ENCODE measurements at places on chromosomes 5 and 9. TPM values are rescaled to one million over a fixed set of nuclear protein-coding genes. Genes with fewer than 3 reads are reported as not detected.

DNA sequence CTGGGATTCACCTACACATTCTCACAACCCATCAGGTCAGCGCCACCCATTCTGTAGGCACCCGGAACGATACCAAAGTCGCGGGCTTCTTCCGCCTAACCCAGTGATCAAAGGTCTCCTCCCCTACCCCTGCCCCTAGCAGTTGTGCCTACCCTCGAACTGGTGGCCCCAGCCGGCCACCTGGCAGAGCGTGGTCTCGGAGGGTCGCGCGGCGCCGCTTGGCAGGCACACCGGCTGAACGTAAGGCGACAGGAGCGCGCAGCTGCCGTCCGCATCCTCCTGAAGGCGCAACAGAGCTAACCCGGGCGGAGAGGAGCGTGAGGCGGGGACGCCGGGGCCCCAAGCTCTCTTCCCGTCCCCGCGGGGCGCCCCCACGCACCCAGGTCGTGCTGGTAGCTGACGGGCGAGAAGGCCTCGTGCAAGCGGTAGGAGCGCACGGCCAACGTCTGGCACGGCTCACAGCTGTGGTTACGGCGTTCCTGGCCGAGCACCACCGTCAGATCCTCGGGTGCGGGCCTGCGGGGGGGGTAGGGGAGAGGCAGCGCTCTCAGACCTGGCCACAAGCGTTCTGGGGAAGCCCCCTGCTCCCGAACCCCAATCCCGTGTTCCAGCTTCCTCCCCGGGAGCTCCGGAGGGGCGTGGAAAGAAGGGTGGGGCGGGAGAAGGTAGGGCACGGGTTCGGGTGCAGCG lies 2.8 kb upstream of the PFN3 start:
- H3K4me3 ChIP-seq = peak overlapping the region; percentile 70
- no peak overlapping the region for H3K27ac ChIP-seq
- H3K36me3 ChIP-seq = no peaks in the 10 kb centered on the region
- peaks cover 16% of the 10 kb centered on the region for H3K4me1 ChIP-seq

SCGB3A2 gene
- total RNA-seq = not detected

DNA sequence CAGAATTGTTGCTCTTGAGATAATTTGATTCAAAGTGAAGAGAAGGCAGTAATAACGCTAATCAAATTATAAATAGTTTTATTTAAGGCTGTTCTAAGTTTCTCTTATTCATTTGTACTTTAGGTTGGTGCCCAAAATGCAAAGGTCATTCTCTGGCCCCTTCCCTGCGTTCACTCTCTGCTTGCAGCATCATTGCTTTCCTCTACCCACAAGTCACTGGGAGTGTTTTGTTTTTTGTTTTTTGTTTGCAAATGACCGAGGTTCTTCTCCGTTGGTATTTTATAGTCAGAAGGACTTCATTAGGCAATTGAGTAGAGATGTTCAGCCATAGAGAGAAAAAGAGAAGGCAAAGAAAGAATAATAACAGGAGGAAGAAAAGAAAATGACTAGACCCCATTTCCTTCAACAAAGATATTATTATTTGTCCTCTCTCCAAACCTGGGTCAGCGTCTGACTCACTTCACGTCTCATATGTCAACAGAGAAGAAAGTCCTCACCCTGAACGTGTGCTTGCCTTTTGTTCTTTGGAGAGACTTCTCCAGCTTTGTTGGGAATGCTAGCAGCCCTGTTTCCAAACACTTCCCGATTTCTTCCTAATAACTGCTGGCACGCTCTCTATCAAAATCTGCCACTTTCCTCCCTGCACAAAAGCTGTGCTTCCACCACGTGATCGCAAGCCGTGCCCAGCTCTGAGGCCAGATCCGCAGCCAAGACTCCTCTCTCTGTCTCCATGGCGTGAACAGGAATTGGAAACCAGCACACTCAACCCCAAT lies 119.8 kb downstream of the EBF1 start:
- DNase-seq = no peak
- H3K36me3 ChIP-seq = peaks cover 9% of the 10 kb centered on the region
- peak overlapping the region; percentile 41 for H3K4me3 ChIP-seq

DNA sequence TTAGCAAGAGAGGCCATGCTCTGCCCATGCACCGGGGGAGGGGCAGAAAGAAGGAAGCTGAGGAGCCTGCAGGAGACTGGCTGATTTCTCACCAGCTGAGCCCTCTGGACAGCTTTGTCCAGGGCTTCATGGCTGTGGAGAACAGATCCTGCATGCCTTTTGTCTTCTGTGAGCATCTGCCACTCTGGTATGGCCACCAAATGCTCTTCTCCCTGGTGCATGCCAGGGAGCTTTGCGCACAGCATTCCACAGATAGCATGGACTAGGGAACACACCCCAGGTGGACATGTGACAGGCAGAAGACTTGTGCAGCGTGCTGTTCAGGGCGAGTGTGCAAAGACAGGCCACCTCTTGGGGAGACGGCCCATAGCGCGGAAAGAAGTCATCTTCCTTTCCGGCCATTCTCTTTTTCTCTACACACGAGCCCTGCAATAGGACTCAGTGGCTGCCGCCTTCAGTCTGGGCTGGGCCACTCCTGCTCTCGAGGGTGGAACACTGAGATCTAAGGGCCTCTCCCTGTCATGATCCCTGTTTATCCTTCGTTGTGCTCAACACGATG lies 56.7 kb downstream of the GADD45G start:
- H3K27ac ChIP-seq = no peak overlapping the region
- peak overlapping the region; percentile 75 for H3K4me3 ChIP-seq
- DNase-seq = no peak
- H3K4me1 ChIP-seq = peaks cover 8% of the 10 kb centered on the region

DNA sequence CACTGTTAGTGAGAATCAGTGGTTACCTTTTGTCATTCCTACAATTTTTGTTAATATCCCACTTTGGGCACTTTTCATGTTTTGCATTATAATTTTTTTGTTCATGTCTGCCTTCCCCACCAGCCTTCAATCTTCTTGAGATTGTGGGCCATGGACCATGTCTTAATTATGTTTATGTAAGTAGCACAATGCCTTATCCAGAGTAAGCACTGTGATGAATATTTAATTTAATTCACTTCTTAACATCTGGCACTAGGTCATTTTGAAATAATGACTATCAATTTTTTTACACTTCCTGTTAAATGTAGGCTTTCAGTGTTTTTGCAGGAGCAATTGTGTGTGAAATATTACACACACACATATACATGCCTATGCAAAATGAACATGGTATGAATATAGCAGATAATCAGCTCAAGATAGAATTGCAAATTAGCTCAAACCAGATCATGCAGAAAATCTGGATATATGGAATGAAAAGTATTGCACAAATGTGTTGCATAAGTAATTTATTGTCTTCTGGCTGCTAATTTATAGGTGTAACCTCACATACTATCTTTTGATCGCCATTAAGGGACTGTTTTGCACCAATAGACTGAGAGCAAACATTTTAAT lies 5.3 kb upstream of the SHOC1 start:
- H3K27me3 ChIP-seq = no peaks in the 10 kb centered on the region
- no peak overlapping the region for H3K4me3 ChIP-seq
- no peaks in the 10 kb centered on the region for H3K36me3 ChIP-seq
- no peaks in the 10 kb centered on the region for H3K4me1 ChIP-seq

DNA sequence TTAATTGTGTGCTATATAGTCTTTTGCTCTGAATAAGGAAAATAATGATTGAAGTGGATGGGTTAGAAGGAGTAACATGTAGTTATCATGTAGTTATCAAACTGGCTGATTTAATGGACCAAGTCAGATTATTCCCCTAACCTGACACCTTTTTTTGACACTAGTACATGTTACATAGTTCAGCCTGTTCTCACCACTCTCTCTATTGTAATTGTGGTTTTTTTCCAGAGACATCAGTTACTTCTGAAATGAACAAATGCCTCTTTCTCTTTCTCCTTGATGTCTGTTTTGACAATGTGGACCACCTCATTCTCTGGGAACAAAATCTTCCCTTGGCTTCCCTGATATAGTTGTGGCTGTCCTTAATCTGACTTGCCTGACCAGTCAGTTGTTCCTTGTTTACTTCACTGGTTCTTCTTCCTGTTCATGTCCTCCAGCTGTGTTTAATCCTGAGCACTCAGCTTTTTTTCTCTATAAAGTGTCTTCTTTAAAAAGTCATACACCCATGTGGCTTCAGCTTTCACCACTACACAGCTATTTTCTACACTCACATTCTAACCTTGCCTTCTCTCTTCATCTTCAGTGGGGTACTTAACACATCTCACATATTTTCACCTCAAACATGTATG lies 243.4 kb downstream of the ARRDC3 start:
- DNase-seq = no peak
- H3K36me3 ChIP-seq = no peaks in the 10 kb centered on the region
- no peaks in the 10 kb centered on the region for H3K27me3 ChIP-seq
- no peak overlapping the region for H3K4me3 ChIP-seq
- no peak overlapping the region for H3K27ac ChIP-seq

GRCh38 chr5:10981932-10982331 lies 220.9 kb upstream of the DAP start:
- no peak overlapping the region for H3K27ac ChIP-seq
- no peak for DNase-seq
- peaks cover 17% of the 10 kb centered on the region for H3K27me3 ChIP-seq
- no peaks in the 10 kb centered on the region for H3K4me1 ChIP-seq
- H3K36me3 ChIP-seq = no peaks in the 10 kb centered on the region

ABHD17B gene
- total RNA-seq = 16.2 TPM

DNA sequence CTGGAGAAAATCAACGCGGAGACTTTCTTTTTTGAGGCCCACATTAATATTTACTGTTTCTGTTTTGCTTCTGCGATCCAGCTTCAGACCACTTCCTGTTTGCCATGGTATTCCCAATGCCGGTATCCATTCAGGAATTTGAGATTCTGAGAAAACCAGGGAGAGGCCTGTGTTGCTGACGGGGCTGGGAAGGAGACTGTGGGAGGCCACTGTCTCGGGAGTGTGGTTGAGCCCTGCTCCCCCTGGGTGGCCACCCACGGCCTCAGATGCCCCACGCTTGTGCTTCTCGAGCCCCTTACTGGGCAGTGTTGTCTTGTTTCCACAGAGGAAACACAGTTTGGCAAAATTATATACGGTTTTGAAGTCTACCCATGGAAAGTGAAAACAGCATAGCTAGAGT lies 403.6 kb upstream of the IRX2 start:
- H3K27ac ChIP-seq = no peak overlapping the region
- H3K36me3 ChIP-seq = no peaks in the 10 kb centered on the region
- DNase-seq = no peak
- H3K27me3 ChIP-seq = no peaks in the 10 kb centered on the region
- no peak overlapping the region for H3K4me3 ChIP-seq
- H3K4me1 ChIP-seq = no peaks in the 10 kb centered on the region

DNA sequence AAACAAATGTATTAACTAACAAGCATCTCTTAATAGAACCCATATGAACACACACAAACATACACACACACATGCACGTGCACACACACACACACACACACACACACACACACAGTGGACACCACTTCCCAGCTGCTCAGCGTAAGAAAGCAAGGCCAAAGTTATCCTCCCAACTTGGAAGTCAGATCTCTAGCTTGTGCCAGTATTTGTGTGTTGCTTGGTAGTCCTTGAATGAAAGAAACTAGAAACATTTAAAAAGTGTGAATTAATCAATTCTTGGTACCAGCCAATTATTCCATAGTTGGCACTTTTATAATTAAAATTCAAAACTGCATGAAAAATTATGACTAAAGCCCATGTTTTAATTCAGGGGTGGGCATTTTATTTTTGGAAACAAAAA lies 178.1 kb downstream of the TMEM161B start:
- H3K4me3 ChIP-seq = no peak overlapping the region
- no peak for DNase-seq
- H3K4me1 ChIP-seq = no peaks in the 10 kb centered on the region
- no peaks in the 10 kb centered on the region for H3K36me3 ChIP-seq
- no peak overlapping the region for H3K27ac ChIP-seq

DNA sequence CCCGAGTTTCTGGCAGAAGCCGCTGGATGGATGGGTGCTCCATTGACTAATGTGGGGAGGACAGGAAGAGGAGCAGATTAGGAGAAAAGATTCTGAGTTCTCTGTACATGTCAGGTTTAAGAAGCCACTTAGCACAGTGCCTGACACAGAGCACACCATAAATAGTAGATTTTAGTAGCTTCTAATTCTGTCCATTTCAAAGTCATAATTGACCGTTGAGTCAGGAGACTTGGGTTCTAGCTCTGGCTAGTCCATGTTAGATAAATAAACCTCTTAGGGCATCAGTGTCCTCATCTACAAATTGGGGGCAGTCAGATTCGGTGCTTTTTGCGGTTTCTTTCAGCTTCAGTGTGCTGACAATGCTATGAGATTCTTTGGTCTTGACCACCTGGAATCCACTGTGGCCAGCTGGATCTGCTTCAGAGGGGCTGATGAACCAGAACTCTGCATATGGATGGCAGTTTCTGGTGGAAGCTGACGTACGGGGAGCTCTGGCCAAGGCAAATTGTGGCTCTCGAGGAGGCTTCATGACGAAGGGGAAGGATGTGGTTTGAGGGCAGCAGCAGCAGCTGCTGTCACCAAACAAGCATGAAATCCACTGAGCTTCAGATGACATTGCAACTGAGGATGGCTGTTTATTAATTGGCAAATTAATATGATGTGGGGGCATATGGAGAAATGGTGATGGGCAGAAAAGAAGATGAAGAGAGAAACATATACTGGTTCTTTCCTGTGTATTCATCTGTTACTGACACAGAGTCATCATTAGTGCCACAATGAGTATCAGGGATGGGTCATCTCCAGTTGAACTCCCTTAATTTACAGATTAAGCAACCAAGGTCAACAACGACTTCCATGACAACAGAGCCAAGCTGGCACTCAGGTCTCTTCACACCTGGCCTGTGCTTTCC lies 134.4 kb downstream of the AOPEP start:
- DNase-seq = no peak
- H3K36me3 ChIP-seq = peaks cover 8% of the 10 kb centered on the region
- H3K27me3 ChIP-seq = no peaks in the 10 kb centered on the region

DNA sequence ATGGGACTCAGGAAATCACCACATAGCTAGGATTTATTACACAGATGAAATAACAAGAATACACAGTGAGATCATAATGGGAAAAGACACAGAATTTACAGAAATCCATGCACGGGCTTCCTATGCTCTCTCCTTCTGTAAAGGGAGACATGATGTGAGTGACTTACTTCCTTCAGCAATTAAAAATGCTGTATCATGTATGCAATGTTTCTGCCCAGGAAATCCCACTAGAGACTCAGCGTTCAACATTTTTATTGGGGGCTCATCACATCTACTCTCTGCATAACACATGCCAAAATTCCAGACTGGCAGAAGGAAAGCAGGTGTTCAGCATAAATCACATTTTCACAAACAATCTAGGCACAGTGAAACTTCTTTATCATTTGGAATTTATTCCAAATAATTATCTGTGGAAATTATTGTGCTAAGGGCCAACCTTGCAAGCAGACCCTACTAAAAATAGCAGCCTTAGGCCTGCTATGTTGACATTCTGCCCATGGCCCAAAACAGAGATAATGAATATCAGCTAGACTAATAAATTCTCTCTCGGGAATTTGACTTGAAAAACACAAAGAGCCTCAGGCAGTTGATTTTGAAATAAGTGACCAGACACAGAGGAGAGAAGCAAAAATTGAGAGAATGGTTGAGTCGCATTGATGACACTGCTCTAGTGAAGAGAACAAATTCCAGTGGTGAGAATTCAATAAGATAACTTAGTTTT lies 31.4 kb upstream of the SELENOP start:
- H3K36me3 ChIP-seq = no peaks in the 10 kb centered on the region
- DNase-seq = no peak
- H3K27ac ChIP-seq = no peak overlapping the region
- no peak overlapping the region for H3K4me3 ChIP-seq
- peaks cover 26% of the 10 kb centered on the region for H3K4me1 ChIP-seq

Data from osteocyte (in vitro differentiated cells).